ENCODE measurements at places on chromosomes 6 and 20.
A peak's percentile ranks its signal among the peaks of the same experiment; 100 is the strongest.

DNA sequence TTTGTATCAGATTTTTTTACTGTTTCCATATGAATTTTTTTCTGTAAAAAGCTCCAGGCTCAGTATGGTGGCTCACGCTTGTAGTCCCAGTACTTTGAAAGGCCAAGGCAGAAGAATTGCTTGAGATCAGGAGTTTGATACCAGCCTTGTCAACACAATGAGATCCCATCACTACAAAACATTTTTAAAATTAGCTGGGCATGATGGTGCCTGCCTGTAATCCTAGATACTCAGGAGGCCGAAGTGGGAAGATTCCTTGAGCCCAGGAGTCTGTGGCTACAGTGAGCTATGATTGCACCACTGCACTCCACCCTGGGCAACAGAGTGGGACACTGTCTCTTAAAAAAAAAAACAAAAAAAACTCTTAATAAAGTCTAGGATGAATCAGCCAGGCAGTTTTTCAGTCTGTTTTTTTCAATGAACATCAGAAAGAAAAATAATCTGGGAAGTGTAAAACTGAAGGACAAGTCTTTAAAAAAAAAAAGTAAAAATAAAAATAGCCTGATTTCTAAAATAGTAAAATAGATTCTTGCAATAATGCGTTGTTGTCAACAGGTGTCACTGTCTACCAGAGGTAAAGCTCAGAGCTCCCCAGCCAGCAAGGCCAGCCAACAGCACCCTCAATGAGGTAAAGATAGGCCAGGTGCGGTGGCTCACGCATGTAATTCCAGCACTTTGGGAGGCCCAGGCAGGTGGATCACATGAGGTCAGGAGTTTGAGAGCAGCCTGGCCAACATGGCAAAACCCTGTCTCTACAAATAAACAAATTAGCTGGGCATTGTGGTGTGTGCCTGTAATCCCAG, 9.3 kb upstream of the ATG5 start:
- DNase-seq = peak; percentile 62

DNA sequence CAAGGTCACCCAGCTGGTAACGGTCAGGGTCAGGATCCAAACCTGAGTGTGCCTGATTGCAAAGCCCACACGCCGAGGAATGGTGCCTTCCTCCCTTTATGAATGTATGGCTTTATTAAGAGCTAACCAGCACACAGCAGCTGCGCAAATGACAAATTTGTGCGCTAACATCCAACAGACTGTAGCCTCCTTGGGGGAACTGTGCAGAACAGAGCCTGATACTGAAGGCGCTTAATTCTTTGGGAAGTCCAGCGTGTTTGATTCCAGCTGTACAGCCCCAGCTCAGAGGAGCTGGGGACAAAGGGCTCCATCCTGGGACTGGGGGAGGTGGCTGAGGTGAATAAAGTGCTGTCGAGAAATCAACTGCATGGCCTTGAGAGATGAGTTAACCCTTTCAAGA, 75.7 kb upstream of the JARID2 start:
- DNase-seq = no peak

- no peak for DNase-seq
Observed at GRCh38 chr6:115865914-115866313, 194.8 kb downstream of the FRK start.

DNA sequence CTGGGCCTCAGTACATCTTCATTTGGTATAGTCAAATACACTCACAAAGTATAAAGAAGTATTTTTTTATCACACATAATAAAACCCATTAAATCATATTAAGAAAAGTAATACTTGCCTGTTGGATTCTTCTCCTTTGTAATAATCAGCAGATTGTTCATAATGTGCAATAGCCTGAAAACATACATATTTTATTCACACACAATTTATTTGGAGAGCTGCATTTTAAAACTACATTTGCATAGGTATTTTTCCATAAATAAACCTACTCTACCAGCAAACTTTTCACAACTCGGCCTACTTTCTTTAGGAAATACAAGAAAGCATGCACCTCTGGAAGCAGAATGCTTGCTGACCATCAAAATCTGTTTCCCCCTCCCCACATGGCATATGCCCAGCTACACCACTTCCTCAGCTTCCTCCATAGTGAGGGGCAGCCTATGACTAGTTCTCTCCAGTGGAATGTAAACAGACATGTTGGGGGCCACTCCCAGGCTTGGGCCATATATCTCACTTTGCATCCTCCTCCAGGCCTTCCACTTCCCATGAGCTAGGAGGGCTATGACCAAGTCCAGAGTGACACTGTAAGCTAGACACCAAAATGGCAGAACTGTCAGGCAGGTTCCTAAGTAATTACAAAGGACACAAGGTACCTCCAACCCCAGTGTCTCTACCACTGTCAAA, 28.3 kb downstream of the GZF1 start:
- no peak for DNase-seq

- no peak for DNase-seq
Observed at GRCh38 chr6:14591998-14592397, 474.4 kb downstream of the CD83 start.

DNA sequence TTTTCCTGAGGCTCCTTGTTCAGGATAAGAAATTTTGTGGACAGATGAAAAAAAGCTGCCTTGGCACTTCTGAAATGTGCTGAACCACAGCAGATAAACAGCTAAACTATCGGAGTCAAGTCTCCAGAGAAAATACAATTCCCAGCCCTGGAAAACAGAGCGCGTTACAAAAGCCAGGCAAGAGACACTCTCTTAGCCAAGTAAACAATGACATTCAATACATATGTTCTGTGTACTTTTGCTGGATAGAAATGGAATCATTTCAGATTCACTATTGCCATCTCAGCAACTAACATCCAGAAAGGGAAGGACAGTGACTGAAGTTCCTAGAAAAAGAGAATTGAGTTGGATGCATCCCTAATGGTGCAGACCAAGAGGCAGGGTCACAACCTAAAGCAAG, 196.8 kb upstream of the NRSN1 start:
- DNase-seq = no peak

DNA sequence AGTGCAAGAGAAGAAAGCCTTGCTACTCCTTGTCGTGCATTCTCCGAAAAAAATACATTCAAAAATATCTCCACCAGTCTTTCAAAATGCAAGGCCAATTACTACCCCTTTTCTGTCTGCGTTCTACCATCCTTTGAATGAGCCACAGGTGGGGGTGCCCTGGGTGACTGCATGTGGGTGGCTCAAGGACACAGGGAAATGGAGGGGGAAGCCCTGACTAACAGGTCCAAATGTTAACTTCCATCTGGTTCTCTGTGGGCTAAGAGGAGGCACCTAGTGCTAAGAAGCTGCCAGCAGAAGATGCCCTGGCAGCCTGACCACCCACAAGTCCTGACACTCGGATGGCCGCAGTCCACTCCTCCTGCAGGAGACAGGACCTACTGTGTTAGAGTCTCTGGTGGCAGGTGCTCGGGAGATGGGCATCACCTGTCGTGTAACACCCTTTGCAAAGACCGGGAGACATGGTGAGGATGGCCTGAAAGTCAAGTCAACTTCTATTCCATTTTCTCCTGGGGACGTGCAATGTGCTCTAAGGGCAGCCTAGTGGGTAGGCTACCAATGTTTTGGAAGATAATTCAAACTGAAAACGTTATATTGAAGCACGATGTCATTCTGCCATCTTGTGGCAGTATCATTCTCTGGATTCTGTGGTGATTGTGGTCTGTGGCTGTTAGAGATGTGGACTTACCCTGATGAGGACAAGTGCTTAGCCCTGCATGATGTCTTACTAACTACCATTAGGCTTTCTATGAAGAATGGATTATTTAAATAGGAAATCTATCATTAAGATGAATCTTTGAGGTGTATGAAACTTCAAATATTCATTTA, 27.4 kb upstream of the IGF2R start:
- DNase-seq = peak; percentile 77

- DNase-seq = no peak
Observed at GRCh38 chr6:128307671-128308070, 212.7 kb downstream of the PTPRK start.

DNA sequence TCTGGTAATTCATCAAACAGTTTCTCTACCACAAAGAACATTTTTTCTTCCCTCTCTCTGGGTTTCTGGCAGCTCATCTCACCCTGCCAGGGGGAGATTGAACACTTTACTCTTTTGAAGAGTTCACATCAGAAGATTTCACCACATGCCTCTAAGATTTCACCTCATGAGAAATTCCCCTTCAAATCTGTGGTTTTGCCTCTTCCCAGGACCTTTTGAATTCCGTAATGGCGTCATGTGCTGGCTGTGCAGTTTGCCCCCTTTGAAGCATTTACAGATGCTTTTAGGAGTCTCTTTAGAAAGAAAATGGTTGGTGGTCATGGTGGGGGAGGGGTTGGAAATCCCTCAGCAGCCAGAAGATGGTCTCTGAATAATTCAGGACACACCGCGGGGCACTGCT, 486.1 kb downstream of the QKI start:
- no peak for DNase-seq

DNA sequence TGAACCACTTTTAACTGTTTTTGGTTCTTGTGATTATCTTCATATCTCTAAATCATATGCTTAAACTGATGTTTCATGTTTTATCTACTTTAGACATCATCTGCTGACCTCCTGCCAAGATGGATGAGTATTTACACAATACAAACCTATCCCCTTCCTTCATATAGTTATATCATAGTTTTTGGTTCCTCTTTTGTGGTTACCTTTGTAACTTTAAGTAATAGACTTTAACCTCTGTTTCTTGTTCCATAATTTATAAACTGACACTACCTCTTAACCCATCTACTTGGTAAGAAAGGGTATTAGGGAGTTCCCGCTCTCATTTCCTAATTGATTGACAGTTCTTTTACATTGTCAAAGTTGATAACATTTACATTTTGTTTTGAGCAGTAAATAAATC, 11.9 kb downstream of the PCMT1 start:
- no peak for DNase-seq

GRCh38 chr6:100808638-100809275, 72.4 kb downstream of the ASCC3 start:
- no peak for DNase-seq

GRCh38 chr6:34792605-34793500, 970 bp downstream of the BLTP3A start:
- DNase-seq = peak; percentile 51

- DNase-seq = no peak
Observed at GRCh38 chr6:166781331-166781730, 154.3 kb upstream of the RPS6KA2 start.

DNA sequence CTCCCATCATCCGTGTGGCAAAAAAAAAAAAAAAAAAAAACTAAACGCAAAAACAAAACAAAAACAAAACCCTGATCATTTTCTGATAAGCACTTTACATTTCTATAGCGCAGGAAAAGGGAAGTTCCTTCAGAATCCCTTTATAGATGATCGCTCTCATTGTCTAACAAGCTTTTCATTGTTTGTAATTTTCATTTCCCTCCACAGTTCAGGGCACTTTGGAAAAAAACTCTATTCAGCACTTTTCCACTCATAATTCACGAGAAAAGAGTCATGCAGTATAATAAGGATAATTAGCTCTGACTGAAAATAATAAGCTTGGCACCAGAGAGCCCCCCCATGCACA, 89.4 kb upstream of the ATXN1 start:
- DNase-seq = no peak

Data from activated CD4-positive, alpha-beta T cell treated with anti-CD3 and anti-CD28 coated beads, Interleukin-10, Interleukin-2, amounts not matched to agents 100 ng/mL and 50 ng/mL, durations not matched to agents 16 hours and 8 hours (primary cell).